Naive thymus-derived CD8-positive, alpha-beta T cell (primary cell): ENCODE measurements at places on chromosomes 2 and 18.

GRCh38 chr2:166375736-166376487 lies at the start of gene SCN9A:
Gene SCN9A (minus strand): TSS chr2:166375944. CDS start chr2:166311756, 64,188 bp downstream.
- H3K4me1 ChIP-seq, result peaks cover 7% of the 10 kb centered on the region
- peak within 1 kb of the TSS; percentile 52 for H3K4me3 ChIP-seq
- no peak for DNase-seq
- H3K36me3 ChIP-seq, result no peaks in the 10 kb centered on the region
- H3K27ac ChIP-seq, result no peak within 1 kb of the TSS
- H3K27me3 ChIP-seq, result peaks cover 32% of the 10 kb centered on the region

DNA sequence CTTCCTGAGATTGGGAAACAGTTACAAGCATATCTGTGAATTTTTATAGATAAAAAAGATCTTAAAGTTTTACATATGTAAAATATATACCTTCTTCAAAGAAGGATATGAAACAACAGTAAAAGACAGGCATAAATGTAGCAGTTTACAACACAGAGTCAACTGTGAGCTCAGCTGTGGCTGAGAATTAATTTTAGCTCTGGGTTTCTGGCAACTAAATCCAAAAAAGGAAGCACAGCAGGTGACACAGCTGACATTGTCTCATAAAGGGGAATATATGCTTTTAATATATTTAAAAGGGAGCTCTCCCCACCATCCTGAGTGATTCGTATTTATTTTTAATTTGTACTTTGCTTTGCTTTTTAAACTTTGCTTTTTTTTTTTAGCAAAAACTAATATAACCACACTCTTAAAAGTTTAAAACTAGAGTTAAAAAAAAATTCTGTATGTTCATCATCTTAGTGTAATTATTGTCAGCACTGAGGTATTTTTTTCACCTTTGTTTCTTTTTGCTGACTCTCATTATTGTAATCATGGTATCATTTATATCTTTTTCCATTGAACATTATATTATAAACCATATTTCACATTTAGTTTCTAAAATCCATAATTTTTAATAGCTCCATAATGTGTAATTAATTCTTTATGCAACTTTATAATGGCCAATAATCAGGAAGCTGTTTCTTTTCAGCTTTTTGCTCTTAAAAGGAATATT lies 6.7 kb downstream of the TUBB6 start:
- no peaks in the 10 kb centered on the region for H3K4me1 ChIP-seq
- H3K36me3 ChIP-seq, result peaks cover 13% of the 10 kb centered on the region
- DNase-seq, result no peak
- peaks cover 6% of the 10 kb centered on the region for H3K27me3 ChIP-seq
- H3K4me3 ChIP-seq, result no peak overlapping the region

GRCh38 chr18:74797577-74798151 lies 200.0 kb downstream of the ZNF407 start:
- H3K27me3 ChIP-seq, result no peaks in the 10 kb centered on the region
- H3K27ac ChIP-seq, result no peak overlapping the region
- no peak overlapping the region for H3K4me3 ChIP-seq
- DNase-seq, result no peak

GRCh38 chr2:98175811-98176210 lies 88.8 kb downstream of the VWA3B start:
- no peak overlapping the region for H3K27ac ChIP-seq
- no peak overlapping the region for H3K4me3 ChIP-seq
- DNase-seq, result peak; percentile 1
- H3K4me1 ChIP-seq, result no peaks in the 10 kb centered on the region
- H3K27me3 ChIP-seq, result peaks cover 59% of the 10 kb centered on the region

- no peaks in the 10 kb centered on the region for H3K27me3 ChIP-seq
- no peak overlapping the region for H3K4me3 ChIP-seq
- no peak for DNase-seq
- H3K4me1 ChIP-seq, result peaks cover 18% of the 10 kb centered on the region
Observed at GRCh38 chr2:64262071-64262470, 117.9 kb upstream of the PELI1 start.

DNA sequence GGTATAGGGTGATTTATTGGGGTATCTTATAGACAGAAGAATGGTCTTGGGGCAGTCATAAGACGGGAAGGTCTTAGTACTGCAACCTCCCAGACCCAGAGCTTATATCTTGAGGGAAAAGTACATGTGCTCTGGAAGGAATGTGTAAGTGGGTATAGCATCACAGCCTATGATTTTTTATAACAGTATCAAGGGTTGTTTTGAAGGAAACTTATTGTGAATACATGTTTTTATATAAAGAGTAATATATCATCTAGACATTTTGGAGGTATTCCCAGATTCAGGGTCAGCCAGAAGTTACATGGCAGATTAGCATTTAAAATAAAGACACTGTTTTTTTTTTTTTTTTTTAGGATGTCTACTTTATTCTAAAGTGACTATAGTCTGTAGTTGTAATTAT lies 47.6 kb upstream of the STON1 start:
- H3K27ac ChIP-seq, result no peak overlapping the region
- no peak overlapping the region for H3K4me3 ChIP-seq
- peaks cover 82% of the 10 kb centered on the region for H3K36me3 ChIP-seq
- no peak for DNase-seq
- H3K4me1 ChIP-seq, result no peaks in the 10 kb centered on the region

GRCh38 chr18:7164323-7165004 lies 46.9 kb upstream of the LAMA1 start:
- H3K4me1 ChIP-seq, result no peaks in the 10 kb centered on the region
- DNase-seq, result no peak
- peaks cover 8% of the 10 kb centered on the region for H3K27me3 ChIP-seq
- H3K27ac ChIP-seq, result no peak overlapping the region
- no peaks in the 10 kb centered on the region for H3K36me3 ChIP-seq
- H3K4me3 ChIP-seq, result no peak overlapping the region

DNA sequence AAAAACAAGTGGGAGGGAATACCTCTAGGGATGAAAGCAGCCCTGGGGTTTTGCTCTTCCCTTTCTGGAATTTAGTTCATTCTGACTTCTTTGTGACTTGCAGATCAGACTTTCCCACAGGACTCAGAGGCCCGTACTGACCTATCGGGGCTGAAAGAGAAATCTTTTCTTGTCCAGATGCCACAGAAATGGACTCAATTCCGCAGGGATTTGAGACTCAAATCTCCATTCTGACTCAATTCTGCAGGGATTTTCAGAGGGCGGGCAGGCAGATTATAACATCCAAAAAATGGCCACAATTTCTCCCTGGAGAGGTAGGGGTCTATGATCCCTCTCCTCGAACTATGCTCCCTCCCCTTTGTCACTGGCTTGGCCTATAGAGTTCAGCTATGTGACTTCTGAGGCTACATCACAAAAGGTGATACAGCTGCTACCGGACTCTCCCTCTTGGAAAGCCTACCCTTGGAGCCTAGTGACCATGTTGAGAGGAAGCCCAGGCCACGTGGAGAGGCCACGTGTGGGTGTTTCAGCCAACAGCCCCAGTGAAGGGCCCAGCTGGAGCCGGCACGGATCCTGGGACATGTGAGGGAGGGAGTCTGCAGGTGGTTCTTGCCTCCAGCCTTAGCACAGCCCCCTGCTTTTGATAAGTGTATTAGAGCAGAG lies 4.8 kb upstream of the EFHD1 start:
- H3K27me3 ChIP-seq, result peaks cover 24% of the 10 kb centered on the region
- no peak overlapping the region for H3K4me3 ChIP-seq
- no peak overlapping the region for H3K27ac ChIP-seq
- H3K4me1 ChIP-seq, result peaks cover 7% of the 10 kb centered on the region

- H3K4me3 ChIP-seq, result no peak overlapping the region
- no peak for DNase-seq
- H3K27ac ChIP-seq, result no peak overlapping the region
- no peaks in the 10 kb centered on the region for H3K36me3 ChIP-seq
- no peaks in the 10 kb centered on the region for H3K4me1 ChIP-seq
Observed at GRCh38 chr18:55249550-55249949, 290.3 kb upstream of the CCDC68 start.

- no peaks in the 10 kb centered on the region for H3K4me1 ChIP-seq
- no peak overlapping the region for H3K27ac ChIP-seq
- peaks cover 17% of the 10 kb centered on the region for H3K27me3 ChIP-seq
Observed at GRCh38 chr2:157160111-157160510, 97.4 kb upstream of the GALNT5 start.

DNA sequence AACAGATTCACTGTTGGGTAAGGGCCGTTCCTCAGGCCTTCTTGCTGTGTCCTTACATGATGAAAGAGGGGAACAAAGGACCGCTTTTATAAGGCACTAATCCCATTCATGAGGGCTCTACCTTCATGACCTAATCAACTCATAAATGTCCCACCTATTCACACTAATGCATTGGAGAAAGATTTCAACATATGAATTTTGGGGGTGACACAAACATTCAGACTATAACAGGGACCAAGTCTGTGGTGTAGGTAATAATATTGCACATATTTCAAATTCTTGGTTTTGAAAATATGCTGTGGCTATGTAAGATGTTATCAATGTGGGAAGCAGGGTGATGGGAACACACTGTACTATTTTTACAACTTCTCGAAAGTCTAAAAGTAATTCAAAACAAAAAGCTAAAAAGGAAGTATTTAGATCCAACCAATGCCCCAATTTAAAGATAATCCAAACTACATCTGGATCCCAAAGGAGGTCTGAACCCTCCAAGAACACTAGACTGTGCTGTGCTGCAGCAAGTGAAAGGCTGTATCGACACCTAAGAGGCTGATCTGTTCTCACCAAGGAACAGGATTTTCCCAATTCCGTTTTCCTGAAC lies 82.4 kb upstream of the TGIF1 start:
- peaks cover 7% of the 10 kb centered on the region for H3K27me3 ChIP-seq
- DNase-seq, result no peak
- no peaks in the 10 kb centered on the region for H3K36me3 ChIP-seq
- H3K4me1 ChIP-seq, result no peaks in the 10 kb centered on the region
- H3K27ac ChIP-seq, result no peak overlapping the region

DNA sequence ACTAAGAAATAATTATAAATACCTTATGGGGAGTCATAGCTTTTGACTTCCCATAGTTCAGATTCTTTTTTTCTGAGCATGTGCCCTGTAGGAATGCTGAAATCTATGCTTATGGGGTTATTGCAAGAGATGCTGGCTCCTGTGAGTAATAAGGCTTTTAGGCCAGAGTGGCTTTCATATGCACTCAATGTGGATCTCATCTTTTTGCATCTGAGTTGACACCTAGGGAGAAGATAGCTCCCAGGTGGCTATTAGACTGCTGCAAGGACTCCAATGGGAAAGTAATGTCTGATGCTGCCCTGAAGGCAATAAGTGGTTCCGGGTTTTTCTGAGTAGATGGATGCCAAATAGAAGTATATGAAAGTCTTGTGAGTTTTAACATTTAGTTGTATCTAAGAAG lies 21.0 kb downstream of the DNAH6 start:
- H3K36me3 ChIP-seq, result no peaks in the 10 kb centered on the region
- H3K27ac ChIP-seq, result no peak overlapping the region
- DNase-seq, result no peak
- H3K4me3 ChIP-seq, result no peak overlapping the region
- H3K4me1 ChIP-seq, result peaks cover 19% of the 10 kb centered on the region
- no peaks in the 10 kb centered on the region for H3K27me3 ChIP-seq

GRCh38 chr2:102009557-102009956 lies 17.8 kb downstream of the IL1R2 start:
- no peak overlapping the region for H3K27ac ChIP-seq
- H3K4me3 ChIP-seq, result no peak overlapping the region
- H3K36me3 ChIP-seq, result peaks cover 3% of the 10 kb centered on the region
- H3K4me1 ChIP-seq, result peaks cover 4% of the 10 kb centered on the region

- no peak overlapping the region for H3K27ac ChIP-seq
- H3K27me3 ChIP-seq, result no peaks in the 10 kb centered on the region
- DNase-seq, result no peak
- H3K4me1 ChIP-seq, result peaks cover 12% of the 10 kb centered on the region
- H3K4me3 ChIP-seq, result no peak overlapping the region
Observed at GRCh38 chr2:186423481-186423880, 62.6 kb upstream of the ZC3H15 start.

- no peaks in the 10 kb centered on the region for H3K4me1 ChIP-seq
- H3K36me3 ChIP-seq, result no peaks in the 10 kb centered on the region
- peaks cover 5% of the 10 kb centered on the region for H3K27me3 ChIP-seq
- H3K4me3 ChIP-seq, result no peak overlapping the region
Observed at GRCh38 chr18:75132931-75133525, 75.9 kb downstream of the PTGR3 start.

DNA sequence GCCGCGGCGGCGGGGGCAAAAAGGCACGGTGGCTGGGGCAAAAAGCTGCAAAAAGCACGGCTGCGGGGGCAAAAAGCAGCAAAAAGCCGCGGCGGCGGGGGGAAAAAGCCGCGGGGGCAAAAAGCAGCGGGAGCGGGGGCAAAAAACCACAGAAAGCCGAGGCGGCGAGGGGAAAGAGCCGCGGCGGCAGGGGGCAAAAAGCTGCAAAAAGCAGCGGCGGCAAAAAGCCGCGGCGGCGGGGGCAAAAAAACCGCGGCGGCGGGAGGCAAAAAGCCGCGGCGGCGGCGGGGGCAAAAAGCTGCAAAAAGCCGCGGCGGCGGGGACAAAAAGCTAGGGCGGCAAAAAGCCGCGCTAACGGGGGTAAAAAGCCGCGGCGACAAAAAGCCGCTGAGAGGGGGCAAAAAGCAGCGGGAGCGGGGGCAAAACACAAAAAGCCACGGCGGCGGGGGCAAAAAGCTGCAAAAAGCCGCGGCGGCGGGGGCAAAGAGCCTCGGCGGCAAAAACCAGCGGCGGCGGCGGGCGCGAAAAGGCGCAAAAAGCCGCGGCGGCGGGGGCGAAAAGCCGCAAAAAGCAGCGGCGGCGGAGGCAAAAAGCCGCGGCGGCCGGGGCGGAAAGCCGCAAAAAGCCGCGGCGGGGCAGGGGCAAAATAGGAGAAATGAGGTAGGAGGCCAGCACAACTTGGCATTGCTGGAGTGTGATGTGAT lies 123.4 kb downstream of the ANKRD30BL start:
- H3K36me3 ChIP-seq, result no peaks in the 10 kb centered on the region
- peaks cover 8% of the 10 kb centered on the region for H3K4me1 ChIP-seq
- no peak for DNase-seq
- H3K27ac ChIP-seq, result no peak overlapping the region
- peaks cover 45% of the 10 kb centered on the region for H3K27me3 ChIP-seq

DNA sequence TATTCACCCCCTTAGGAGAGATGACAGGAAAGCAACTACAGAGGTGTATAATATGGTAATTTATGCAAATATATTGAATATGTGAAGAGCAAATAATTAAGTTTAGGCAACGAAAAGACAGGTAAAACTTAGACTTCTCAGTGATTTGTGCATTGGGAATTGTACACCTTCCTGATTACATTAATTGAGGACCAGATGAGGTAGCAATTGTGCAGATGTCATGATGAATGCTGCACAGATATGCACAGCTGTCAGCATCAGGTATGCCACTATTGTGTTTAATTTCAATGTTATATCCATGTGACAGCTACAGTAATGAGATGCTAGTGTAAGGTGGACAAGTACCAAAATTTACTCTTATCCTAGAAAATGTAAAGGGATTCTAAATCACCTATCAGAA lies 267.2 kb upstream of the FSIP2 start:
- H3K27ac ChIP-seq, result no peak overlapping the region
- H3K4me1 ChIP-seq, result no peaks in the 10 kb centered on the region
- no peaks in the 10 kb centered on the region for H3K36me3 ChIP-seq
- H3K4me3 ChIP-seq, result no peak overlapping the region
- DNase-seq, result no peak

GRCh38 chr2:52676056-52676455 lies 1091.5 kb upstream of the CHAC2 start:
- no peaks in the 10 kb centered on the region for H3K27me3 ChIP-seq
- H3K4me1 ChIP-seq, result no peaks in the 10 kb centered on the region
- H3K4me3 ChIP-seq, result no peak overlapping the region
- H3K27ac ChIP-seq, result no peak overlapping the region
- DNase-seq, result no peak
- no peaks in the 10 kb centered on the region for H3K36me3 ChIP-seq

- H3K27me3 ChIP-seq, result no peaks in the 10 kb centered on the region
- H3K4me1 ChIP-seq, result no peaks in the 10 kb centered on the region
Observed at GRCh38 chr2:231296401-231296974, 98.1 kb downstream of the ARMC9 start.

GRCh38 chr2:99822474-99823207 lies 319.7 kb downstream of the AFF3 start:
- DNase-seq, result no peak
- H3K4me1 ChIP-seq, result no peaks in the 10 kb centered on the region
- no peak overlapping the region for H3K27ac ChIP-seq
- H3K27me3 ChIP-seq, result peaks cover 2% of the 10 kb centered on the region
- no peaks in the 10 kb centered on the region for H3K36me3 ChIP-seq
